ENCODE measurements at places on chromosomes 3 and 15.
A peak's percentile ranks its signal among the peaks of the same experiment; 100 is the strongest.

DNA sequence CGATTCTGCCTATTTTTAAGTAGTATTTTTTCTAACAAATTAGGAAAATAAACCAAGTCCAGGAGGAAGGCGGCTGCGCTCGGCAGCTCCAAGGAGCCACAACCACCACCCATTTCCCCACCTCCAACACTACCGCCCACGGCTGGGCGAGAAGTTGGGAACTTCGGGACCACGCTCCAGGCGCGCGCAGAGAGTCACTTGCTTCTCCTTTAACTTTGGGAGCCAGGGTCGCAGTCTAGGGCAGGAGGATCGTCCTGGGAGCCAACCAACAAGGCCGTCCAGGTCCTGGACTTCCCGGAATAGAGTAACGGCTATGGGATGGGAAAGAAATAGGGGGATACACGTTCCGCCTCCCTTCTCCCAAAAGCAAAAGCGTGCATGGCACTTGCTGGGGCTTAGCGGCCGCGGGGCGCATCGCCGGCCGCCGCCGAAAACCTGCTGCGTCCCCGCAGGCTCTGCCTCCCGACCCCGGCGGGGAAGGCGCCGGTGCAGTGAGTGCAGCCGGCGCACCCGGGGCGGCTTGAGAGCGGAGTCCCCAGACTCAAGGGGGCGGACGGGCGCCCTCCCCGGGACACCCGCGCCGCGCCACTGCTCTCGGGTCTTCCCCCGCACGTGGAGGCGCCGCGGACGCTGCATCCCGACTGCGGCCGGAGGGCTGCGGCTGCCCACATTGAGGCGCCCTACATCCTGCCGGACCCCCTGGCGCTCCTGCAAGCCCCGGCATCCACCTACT, 699 bp downstream of the MEGF11 start:
- DNase-seq: no peak

GRCh38 chr3:70984776-70985482, 598.6 kb downstream of the FOXP1 start:
- peak; percentile 34 for DNase-seq

DNA sequence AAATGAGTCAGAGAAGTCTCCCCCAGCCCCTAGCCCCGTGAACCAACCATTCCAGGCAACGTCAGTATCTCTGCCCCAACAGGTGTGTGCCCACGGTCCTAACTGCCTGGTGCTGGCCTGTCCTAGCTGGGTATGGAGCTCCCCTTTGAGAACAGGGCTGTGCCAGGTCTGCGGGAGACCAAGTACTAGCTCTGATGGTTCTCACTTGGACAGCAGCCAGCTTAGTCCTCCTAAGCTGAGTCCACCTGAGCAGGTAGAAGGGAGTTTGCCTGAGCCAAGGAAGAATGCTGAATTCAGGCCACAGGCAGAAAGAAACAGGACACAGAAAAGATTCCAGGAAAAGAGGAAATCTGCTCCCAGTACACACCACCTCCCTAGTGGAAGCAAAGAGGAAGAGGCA, 33.1 kb upstream of the PARL start:
- DNase-seq: no peak

GRCh38 chr15:75718328-75718727, 5.7 kb upstream of the CSPG4 start:
- peak; percentile 76 for DNase-seq

DNA sequence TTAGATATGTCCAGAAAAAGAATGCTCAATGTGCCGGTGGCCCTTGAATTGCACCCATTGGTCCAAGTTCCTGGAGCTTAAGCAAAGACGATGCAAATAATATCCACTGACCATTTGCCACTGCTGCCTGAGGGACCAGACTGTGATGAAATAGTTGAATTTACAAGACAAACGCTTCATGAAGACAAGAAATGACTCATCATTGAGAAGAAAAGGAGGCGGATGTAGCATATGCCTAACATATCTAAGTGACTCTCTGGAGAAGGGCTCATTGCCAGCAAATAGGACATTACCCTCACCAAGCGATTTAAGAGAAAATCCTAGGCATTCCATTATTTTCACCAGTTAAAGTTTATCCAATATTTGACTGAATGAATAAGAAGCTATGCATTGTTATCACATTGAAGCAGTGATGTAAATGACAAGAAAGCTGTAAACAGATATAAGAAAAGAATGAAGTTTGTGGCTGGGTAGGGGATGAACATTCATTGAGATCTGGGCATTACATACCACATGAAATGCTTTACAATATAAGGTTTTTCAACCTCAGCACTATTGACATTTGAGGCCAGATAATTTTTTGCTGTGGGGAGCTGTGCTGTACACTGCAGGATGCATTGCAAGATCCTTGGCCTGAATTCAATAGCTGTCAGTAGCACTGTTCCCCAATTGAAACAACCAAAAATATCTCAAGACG, 48.9 kb upstream of the CPNE4 start:
- peak; percentile 29 for DNase-seq

GRCh38 chr3:39038165-39038564, 13.6 kb downstream of the SCN11A start:
- peak; percentile 91 for DNase-seq
